ENCODE measurements at places on chromosomes 6 and 20.

DNA sequence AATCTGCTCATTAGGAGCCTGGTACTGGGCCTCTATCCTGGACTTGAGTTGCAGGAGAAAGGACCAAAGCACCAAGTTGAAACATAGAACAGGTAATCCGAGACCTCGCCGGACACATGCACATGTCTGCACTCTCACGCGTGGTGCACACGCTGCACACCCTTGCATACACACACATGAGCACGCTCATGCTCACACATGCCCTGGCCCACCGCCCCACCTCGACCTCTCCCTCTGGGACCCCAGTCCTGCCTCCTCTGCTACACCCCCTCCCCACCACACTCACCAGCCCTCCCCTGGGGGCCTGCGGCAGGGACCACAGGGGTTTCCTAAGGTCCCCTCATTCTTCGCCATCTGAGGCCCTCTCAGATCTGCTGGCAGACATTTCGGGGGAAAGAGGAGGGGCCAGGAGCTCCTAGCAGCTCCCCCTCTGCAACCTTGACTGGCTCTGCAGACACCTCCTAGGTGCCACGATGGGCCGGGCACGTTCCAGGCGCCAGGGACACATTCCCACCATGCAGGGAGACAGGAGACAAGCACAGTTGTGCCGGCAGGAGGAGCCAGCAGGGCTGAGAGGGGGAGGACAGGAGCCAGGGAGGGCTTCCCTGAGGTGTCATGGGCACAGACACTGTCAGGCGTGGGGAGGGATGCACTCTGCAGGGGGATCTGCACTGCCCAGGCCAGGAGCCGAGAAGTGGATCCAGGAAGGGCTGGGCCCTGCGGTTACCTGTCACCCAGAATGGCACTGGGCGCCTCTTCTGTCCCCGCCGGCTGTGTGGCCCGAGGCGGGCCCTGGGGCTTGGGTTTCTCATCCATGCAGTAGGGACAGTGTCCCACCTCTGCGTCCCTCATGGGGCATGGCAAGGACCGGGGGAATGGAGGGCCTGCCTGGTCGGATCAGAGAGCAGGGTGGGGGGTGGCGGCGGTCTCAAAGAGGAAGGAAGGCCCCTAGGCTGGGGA, 25.6 kb upstream of the LSM14B start:
- DNase-seq: no peak

DNA sequence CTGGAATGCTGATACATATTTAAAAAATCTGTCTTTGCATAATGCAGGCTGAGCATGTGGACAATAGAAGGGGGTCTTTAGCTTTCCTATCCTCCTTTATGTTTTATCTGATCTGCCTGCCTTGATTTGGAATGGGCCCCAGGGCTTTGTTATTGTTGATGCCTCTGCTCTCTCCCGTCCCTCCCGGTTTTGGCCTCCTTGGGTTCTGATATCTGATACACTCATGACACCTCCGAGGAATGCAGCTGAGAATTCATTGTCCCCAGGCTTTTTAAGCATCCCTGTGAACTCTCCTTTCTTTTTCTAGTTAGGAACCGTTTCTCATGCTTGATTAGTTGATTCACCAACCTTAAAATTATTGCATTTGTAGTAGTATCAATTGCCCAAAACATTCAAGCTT, 185.5 kb upstream of the RALGAPA2 start:
- no peak for DNase-seq

DNA sequence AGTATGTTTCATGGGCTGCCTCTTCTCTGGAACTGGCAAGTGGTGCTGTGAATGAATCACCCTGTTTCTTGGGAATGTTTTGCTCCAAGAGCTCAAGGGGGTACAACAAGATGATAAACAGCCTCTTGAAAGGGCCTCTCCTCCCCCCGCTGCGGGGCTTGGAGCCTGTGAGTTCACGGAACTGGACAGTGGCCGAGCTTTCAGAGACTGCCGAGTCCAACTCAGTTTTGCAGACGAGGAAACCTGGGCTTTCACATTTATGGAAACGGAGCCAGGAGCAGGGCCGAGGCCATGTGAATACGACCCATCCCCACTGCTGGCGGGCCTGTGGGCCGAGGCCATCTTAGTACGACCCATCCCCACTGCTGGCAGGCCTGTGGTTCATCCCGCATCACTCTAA, 18.2 kb upstream of the SRC start:
- no peak for DNase-seq

GRCh38 chr6:157898640-157899039, 75.6 kb downstream of the SNX9 start:
- DNase-seq: no peak

- no peak for DNase-seq
Measured at GRCh38 chr6:7954477-7955200, 44.1 kb upstream of the TXNDC5 start.

DNA sequence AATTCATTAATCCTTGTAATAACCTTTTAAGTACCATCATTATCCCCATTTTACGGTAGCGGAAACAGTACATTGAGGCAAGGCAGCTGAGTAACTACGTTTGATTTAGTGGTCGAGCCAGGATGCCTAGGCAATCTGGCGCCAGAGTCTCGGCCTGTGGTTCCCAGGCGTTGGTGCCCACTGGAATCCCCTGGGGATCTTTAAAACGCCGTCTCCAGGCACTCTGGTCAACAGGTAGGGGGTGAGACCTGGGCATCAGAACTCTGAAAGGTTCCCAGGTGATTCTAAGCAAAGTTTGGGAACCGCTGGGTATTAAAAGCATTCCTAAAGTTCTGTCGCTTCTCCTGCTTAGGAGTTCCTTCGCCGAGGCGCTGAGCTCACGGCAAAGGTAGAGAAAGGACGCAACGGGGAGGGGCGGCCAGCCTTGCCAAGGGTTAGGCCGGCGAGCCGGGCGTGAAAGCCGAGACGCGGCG, 939 bp downstream of the DTNBP1 start:
- DNase-seq: no peak

DNA sequence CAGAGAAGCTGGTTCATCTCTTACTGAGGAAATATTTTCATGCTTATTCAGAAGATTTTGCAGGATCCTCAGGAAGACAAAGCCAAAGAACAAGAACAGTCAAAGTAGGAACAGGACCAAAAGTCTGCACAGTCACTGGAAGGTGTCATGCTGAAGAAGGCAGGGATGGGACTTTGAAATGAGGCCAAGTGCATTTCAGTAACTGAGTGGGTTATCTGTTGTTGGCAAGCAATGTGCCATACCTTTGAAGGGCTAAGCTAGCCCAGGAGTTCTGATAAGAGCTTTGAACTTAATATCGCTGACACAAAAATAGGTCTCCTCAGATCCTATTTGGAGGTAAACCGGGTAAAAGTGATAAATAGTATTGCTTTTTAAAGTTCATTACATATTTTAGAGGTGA, 31.5 kb downstream of the SLC16A10 start:
- DNase-seq: no peak

GRCh38 chr20:24780674-24781417, 168.2 kb upstream of the CST7 start:
- DNase-seq: no peak

GRCh38 chr20:1144401-1145172, 26.2 kb downstream of the PSMF1 start:
- no peak for DNase-seq

- DNase-seq: no peak
Measured at GRCh38 chr6:17125407-17125806, 23.6 kb downstream of the STMND1 start.

DNA sequence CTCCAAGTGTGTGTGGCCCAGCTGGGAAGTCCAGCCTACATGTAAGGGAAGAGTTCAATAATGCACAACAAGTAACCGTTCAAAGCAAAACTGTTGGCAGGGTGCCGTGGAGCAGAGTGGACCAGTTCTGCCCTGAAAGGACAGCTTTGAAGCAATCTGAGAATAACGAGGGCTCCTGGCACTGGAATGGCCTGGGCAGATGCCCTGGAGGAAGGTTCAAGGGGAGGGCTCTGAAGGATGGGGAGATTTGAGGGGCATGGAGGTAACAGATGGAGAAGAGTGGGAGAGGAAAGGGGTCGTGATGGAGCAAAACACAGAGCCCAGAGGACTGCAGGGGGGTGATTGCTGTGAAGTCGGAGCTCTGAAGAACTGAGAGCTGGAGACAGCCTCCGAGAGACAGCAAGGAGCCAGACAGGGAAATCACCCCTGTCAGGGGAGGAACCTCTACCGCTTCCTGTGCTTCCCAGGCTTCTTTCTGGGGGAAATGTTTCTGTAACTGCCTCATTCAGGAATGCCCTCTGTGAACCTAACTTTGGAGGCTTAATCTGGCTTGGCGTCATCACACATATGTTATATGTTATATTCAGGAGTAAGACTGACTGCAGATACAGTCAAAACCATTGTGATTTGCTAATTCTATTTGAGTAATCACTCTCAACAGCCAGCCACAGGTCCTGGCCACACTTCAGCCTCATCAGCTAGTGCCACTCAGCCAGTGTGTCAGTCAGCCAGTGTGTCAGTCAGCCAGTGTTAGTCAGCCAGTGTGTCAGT, 41.2 kb downstream of the ZC3H12D start:
- peak; percentile 41 for DNase-seq

DNA sequence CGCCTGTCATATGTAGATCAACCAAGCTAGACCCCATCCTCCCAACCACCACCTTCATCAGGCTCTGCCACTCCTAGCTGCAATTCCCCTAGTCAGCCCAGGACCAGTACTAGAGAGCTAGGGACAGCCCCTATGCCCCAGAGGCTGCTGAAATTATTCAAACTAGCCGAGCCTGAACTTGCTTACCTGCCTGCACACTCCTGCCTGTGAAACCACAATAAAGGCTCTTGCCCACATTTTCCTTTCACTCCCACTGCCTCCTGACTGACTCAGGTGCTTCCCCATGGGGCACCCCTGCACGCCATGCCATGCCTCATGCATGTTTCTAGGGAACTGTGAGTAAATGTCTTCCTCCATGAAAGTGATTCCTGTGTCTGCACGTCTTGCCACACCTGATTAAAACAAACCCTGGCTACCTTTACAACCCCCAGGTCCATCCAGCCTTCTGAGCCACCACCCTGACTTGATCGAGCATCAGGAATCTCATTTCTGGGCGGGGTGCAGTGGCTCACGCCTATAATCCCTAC, 66.5 kb upstream of the IER3 start:
- no peak for DNase-seq

- peak; percentile 42 for DNase-seq
Measured at GRCh38 chr6:155026022-155026705, 31.0 kb downstream of the TIAM2 start.

DNA sequence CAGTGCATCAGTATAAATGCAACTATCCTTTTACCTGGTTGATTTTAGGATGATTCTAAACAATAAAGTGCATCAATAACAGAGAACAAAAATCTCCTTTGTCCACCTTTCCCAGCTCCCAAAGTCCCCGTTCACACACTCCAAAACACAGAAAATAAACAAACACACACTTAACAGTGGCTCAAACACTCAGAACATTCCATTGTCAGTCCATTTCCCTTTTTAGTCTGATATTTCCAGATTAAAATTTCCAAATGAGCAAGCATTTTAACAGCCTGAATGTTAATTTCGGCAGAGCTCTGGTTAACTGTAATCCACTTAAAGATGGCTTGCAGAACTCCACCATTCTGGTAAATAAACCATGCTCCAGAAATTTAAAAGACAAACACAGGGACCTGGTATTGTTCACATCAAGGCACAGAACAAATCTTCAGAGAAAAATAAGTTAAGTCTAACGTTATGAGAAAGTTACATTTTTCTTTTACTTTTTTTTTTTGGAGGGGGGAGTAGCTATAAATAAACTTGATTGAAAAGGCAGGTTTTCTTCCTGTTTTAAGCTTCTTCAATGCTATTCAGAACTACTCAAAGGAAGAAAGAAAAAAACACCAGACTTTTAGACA, 100.8 kb downstream of the DST start:
- no peak for DNase-seq

GRCh38 chr6:83518816-83519480, 6.6 kb downstream of the PRSS35 start:
- DNase-seq: no peak

- no peak for DNase-seq
Measured at GRCh38 chr6:203661-204060, 88.6 kb upstream of the DUSP22 start.

DNA sequence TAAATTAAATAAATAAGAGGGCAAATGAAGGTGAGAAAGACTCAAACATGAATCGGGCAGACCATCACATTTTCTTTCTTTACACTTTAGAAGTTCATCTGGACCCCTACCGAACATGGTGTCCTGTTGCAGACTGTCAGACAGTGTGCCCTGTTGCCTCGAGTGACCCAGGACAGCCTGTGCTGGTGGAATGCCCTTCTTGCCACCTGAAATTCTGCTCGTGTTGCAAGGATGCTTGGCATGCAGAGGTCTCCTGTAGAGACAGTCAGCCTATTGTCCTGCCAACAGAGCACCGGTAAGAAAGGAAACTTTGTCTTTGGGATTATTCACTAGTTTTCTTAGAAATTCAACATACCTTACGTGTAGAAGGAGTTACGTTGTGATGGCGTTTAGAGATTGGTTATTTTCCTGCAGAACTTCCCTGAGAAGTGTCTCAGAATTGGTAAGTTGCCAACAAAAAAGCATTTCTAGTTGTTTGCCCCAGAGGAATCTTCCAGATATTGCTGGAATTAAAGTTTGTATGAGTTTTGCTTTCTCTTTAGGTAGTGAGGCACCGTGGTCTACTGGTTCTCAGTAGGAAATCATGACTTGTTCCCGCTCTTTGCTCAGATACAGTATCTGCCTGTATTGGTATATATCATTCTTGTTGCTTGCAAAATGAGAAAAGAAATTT, 70.1 kb downstream of the RNF144B start:
- no peak for DNase-seq

DNA sequence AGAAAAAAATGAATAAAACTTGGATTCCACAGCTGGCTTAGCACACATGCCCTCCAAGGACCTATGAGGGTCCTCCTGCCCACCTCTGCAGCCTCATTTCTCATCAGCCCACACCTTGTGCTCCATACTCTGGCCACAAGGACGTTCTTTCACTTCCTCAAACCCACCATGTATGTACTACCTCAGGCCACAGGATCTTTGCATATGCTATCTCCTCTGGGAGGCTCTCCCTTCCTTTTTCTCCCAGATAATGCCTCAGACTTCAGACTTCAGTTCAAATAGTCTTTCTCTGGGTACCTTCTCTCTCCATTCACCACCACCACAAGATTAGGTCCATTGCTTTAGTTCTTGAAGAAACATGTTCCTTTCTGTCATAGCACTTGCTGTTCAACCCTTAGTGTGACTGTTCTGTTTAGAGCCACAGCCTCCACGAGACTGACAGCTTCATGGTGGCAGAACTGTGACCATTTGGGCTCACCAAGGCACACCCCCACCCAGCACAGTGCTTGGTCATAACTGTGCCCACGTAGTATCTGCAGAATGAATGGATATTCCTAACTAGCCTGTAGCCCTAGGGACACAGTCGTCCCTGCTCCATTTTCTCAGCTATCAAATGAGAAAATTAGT, 146.7 kb upstream of the LRFN2 start:
- DNase-seq: no peak

- no peak for DNase-seq
Measured at GRCh38 chr6:49739423-49739822, 4.8 kb downstream of the CRISP3 start.

- no peak for DNase-seq
Measured at GRCh38 chr20:12835999-12836398, 172.8 kb upstream of the SPTLC3 start.

All from amniotic stem cell (primary cell).